ENCODE measurements at places on chromosomes 2 and 18.

- no peak for DNase-seq
Measured at GRCh38 chr2:197293252-197294007, 17.1 kb downstream of the ANKRD44 start.

DNA sequence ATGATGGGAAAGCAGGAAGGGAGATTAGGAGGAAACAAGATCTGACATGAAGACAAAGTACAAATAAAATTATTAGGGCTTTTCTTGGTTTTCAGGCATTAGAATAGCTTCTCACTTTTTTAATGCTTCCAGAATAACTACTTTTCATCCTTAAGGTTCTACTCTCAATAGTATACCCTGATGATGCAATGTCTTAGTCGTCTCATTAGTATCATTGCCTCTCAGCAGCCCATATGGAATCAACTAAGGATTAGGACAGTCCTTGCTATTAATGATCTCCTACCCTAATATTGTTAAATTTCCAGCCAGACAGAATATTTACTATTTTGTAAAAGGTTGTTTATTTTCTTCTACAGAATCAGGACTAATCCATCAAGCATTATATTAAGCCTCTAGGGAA is 55.9 kb downstream of the RELCH start:
- DNase-seq = no peak

GRCh38 chr2:236214376-236214995 is 46.3 kb upstream of the GBX2 start:
- no peak for DNase-seq

- DNase-seq = no peak
Measured at GRCh38 chr2:241496904-241497877, 11.2 kb downstream of the STK25 start.

GRCh38 chr2:52000151-52000855 is 968.4 kb upstream of the NRXN1 start:
- DNase-seq = no peak

Measured in GM20000 (cell line).